ENCODE measurements at places on chromosomes 1 and 21.

DNA sequence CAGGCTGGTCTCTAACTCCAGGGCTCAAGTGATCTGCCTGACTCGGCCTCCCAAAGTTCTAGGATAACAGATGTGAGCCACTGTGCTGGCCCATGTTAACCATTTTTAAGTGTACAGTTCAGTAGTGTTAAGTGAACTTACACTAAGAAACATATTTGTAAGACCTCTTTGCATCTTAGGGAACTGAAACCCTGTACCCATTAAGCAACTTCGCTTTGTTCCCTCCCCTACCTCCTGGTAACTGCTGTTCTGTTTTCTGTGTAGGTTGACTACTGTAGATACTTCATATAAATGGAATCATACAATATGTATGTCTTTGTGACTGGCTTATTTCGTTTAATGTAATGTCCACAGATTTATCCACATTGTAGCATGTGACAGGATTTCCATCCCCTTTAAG is 11.0 kb downstream of the NUDC start:
- no peak for DNase-seq

GRCh38 chr1:185561629-185562028 is 172.6 kb upstream of the HMCN1 start:
- DNase-seq: no peak

DNA sequence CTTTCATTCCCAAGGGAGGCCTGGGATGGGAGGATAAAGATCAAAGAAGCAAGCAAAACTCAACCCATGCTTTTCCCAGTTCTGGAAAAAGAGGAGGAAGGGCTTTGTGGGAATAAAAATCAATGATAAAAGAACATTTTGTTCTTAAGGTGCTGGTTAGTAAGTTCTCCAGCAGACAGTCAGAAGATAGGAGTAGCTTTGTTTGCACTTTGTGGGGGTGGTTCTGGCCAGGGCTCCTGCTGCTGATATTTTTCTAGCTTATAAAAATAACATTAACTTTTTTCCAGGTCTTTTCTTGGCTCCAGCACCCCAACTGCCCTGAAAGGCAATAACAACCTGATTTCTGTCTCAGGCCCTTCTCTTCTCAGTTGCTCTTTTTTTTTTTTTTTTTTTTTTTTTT is 220.0 kb downstream of the FGGY start:
- DNase-seq: no peak

- DNase-seq: peak; percentile 31
These were observed 93.1 kb upstream of the HAO2 start for GRCh38 chr1:119275145-119276134.

DNA sequence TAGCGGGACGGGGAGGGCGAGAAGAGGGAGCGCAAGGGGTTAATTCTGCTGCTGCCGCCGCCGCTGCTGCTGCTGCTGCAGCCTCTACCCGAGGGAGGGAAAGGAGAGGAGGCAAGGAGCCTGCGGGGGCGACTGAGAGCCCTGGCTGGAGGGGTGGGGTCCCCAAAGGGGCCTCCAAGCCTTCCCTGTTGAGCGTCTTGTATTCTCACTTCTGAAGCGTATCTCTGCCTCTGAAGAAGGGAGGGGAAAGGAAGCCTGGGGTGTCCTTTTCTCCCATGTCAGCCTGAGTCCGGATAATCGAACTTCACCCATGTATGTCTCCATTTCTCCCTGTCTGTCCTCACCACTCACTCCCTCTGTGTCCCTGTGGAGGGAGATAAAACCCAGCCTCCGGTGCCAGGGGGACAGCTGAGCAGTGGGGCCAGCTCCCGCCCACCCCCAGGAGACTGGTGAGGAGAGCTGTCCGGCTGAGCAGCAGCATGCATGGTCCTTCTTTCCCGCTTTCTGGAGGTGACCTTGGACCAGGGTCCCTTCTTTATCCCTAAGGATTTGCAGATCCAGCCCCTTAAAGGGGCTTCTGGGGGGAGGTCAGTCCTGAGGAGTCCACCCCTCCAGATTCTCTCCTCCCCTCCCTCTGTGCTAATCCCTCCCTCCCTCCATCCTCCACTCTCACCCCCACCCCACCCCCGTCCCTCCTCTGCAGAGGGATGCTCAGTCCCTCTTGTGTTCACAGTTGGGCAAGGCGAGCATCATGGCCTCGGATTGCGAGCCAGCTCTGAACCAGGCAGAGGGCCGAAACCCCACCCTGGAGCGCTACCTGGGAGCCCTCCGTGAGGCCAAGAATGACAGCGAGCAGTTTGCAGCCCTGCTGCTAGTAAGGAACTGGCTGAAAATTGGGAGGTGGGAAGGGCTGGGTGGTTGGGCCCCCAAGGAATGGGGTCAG is 1.0 kb downstream of the NCDN start:
- DNase-seq: peak; percentile 70

DNA sequence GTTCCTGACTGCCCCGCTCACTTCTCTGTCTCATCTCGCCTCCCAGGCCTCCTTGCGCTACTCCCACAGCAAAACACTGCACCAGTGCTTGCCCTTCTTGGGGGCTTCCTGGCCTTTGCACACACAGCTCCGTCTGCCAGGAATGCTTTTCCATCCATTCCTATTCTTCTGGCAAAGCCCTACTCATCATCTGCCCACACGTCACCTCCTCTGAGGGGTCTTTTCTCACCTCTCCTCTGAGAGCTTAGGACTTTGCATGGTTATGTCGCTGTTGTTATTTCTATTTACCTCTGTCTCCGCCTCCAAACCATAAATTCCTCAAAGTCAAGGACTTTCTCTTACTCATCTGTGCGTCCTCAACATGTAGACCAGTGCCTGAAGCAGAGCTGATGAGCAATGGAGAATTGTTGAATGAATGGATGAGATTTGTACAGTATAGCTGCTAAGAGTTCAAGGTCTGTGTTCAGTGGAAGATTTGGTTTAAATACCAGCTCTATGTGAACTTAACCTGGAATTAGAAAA is 26.4 kb upstream of the BTG2 start:
- DNase-seq: no peak

DNA sequence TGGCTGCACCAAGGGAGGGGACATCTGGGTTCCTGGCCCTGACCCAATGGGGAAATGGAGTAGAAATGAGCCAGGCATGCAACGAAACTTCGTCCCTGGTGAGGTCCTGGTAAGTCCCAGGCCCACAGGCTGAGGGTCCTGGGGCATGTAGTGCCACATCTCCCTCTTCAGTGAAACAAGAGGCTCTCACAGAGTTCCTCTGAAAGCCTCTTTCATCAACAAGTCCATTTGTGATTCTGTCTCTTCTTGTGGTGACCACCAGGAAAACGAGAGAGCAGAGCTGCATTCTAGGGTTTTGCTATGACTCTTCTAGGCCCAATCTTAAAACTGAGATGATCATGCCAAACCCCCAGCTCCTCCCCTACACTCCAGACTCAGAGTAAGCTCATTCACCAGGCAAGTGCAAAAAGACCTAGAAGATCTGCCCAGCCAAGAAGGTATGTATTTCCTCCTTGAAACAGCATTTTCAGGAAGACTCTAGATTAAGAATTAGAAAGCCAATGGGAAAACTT is 24.3 kb upstream of the RNF220 start:
- DNase-seq: no peak

DNA sequence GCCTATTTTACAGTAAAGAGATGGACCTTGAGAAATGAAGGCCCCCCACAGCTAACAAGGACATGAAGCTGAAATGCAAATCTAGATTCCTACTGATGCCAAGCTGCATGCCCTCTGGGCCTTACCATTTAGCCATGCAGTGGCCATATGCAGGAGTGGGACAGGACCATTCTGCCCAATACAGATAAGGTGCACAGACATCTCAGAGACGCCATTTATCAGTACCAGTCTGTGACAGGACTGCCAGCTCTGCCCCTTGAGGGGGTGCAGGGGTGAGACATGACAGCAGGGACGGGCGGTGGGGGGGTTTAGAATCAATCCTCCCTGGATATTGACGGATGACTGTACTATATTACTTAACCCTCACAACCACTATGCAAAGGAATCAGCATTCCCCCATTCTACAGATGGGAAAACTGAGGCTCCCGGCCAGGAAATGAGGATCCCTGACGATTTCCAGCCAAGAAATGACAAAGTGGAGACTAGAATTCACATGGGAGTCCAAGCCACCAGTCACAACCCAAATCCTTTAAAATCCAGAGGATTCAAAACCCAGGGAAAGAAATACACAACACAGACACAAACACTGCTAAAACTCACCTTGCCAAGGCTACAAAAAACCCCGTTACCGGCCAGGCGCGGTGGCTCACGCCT is 10.8 kb downstream of the SSBP3 start:
- no peak for DNase-seq

DNA sequence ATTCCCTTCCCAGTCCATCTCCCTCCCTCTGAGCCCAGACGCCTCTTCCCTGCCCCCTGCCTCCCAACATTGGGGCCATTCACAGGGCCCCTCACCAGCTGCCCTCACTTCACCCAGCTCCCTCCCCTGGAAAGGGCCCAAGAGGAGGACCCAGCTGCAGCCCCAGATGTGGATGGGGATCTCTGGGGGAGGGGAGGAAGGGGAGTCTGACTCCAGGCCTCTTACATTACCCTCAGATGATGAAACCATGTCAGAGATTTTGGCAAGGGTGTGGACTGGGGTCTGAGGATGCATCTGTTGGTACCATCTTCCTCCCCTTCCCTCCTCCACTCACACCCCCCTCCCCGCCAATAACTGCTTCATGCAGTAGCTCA is 1.1 kb upstream of the KIF21B start:
- no peak for DNase-seq

- no peak for DNase-seq
These were observed 304.7 kb downstream of the DUSP10 start for GRCh38 chr1:221437171-221437570.

DNA sequence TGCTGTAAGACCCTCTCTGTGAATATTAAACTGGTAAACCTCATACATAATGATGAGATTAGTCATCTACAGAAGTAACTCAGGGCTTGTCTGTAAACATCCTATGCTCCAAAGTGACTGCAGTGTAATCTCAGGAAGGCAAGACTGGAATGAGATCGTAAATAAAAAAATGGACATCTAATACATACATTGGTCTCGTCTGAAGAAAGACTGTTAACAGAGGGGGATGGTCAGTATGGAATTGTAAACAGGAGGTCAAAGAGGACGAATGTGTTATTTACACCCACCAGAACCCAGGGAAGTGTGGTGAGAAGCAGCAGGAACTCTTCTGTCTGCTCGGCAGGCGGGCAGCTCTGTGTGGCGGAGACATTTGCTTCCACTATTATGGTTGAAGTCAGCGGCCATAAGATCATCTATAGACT is 51.4 kb downstream of the DISC1 start:
- DNase-seq: no peak

DNA sequence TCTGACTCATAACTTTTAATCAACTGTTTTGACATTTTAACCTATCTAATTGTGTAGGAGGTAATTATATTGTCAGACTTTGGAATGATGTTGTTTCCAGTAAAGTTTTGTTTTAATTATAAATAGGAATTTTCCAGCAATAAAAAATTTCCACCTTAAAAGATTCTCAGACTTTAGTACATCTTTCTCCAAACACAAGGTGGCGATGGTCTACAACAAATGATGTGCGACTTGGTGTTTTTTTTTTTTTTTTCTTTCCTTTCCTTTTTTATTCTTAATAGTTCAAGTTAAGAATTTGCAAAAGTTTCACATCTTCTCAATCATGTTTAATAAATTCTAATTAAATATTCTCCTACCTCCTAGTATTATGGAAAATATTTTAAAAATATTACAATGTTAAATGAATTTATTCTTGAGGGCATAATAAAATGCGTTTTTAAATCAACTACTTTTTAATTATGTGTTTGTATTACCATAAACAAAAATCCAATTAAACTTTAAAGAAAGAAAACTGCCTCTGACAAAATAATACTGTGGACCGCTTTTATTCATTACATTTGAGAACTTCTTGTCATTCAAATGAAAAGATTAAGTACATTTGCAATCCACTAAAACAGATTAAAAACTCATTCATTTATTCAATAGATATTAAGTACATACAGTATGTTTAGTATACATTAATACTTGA is 4.4 kb upstream of the ADAMTS1 start:
- DNase-seq: peak; percentile 79

- DNase-seq: no peak
These were observed 16.8 kb upstream of the PDIK1L start for GRCh38 chr1:26094677-26095383.

DNA sequence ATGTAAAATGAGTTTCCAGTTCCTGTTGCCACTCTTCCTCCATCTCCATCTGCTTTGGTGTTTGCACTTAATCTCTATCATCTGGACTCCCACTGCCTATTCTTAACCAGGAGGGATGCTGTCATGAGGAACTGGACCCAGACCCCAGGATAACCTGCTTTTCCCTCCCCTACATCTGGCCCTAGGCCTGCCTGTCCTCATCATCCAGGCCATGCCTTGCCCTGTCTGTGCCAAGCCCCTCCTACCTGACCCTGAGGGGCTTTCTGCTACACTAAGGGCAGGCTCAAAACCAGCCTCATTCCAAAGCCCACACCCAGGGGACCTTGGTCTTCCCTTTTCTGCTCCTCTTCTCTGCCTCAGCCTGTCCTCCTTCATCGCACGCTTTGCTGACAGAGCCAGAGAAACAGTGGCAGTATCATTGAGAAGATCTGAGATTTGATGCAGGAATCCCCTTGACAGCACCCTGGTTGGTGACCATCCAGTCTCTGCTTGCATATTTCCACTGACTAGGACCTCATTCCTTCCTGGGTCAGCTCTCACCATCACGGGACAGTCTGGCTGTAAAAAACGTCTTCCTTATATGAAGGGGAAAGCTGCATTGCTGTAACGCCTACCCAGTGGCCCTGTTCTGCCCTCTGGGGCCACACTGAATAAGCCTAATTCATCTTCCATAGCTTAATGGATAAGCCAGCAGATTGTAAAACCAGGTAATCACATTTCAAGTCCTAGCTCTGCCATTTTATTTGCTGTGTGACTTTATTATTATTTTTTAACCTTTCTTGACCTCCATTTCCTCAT is 38.8 kb downstream of the PLXNA2 start:
- no peak for DNase-seq
